ENCODE measurements at places on chromosomes 4 and X. TPM values are rescaled to one million over a fixed set of nuclear protein-coding genes. Genes with fewer than 3 reads are reported as not detected.

AFF1 gene
- 187 TPM for total RNA-seq

CENPVL3 gene
- not detected for total RNA-seq

RXFP1 gene
- total RNA-seq: 1.4 TPM

POLN gene
- 3.8 TPM for total RNA-seq

CT45A5 gene
- not detected for total RNA-seq

DNA sequence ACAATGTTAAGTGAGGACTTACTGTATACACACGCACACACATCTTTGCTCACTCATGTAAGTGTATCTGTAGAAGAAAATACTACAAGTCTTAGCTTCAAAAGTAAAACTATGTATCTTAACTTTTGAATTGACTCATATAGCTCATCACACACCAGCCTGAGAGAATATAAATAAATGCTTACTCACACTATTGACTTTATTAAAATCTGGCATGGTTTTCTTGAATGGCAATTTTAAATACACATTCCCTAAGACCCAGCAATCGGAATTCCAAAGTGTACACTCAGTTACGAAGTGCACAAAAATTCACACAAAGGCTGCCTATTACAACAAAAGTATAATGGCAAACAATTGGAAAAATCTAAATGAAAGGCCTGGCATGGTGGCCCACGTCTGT, 2.0 kb downstream of the ERCC6L start:
- no peaks in the 10 kb centered on the region for H3K27me3 ChIP-seq
- no peaks in the 10 kb centered on the region for H3K4me1 ChIP-seq
- H3K36me3 ChIP-seq: no peaks in the 10 kb centered on the region
- DNase-seq: no peak
- no peak overlapping the region for H3K27ac ChIP-seq

DNA sequence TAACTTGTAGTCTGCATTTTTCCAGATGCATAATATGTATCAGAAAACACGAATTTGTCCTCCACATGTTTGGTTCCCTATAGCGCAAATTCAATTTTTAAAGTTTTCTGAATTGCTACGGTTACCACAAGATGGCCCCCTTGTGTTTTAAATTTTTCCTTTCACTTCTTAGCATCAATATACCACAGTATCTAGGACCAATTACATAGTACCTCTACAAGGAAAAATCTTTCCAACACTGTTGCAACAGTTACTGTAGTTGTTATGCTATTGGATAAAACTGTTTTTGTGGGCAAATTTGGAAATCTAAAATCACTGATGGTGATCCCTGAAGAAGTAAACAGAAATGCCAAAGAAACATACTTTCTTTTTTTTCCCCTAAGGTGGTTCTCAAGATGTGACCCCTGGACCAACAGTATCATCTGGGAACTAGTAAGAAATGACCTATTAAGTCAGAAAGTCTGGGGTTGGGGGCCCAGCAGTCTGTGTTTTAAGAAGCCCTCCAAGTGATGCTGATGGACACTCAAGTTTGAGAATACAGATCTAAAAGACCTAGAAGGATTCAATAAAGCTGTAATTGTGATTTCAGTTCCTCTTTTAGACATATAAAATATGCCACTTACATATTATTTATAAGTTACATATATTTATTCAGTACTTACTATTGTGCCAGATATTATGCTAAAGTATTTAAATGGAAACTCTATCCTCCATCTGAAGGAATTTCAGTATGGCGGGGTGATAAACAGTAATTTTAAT, 3.1 kb downstream of the ZGRF1 start:
- no peak overlapping the region for H3K27ac ChIP-seq
- peaks cover 11% of the 10 kb centered on the region for H3K4me1 ChIP-seq
- H3K4me3 ChIP-seq: peak overlapping the region; percentile 8
- no peaks in the 10 kb centered on the region for H3K36me3 ChIP-seq
- H3K27me3 ChIP-seq: no peaks in the 10 kb centered on the region

GRCh38 chr4:32778025-32778424, 2057.9 kb downstream of the PCDH7 start:
- no peak overlapping the region for H3K4me3 ChIP-seq
- H3K36me3 ChIP-seq: no peaks in the 10 kb centered on the region
- H3K4me1 ChIP-seq: no peaks in the 10 kb centered on the region
- no peak for DNase-seq
- no peaks in the 10 kb centered on the region for H3K27me3 ChIP-seq

DNA sequence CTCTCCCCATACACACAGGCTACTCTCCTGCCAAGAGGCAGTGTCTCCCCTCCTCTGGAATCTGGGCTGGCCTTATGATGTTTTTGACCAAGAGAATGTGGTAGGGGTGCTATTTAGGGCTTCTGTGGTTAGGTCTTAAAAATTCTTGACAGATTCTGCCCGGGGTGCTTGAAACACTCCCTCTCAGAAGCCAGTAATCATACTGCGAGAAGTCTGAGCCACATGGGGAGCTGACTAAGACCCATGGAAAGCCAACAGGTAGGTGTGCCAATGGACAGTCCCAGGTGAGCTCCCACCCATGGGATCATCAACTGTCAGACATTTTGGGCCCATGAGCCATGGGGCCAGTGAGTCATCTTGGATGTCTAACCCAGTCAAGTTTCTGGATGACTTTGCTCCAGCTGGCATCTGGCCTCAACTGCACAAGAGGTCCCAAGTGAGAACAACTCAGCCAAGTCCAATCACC, 315.7 kb downstream of the FBXW7 start:
- no peak for DNase-seq
- H3K27me3 ChIP-seq: no peaks in the 10 kb centered on the region
- peaks cover 4% of the 10 kb centered on the region for H3K4me1 ChIP-seq
- H3K36me3 ChIP-seq: no peaks in the 10 kb centered on the region
- H3K27ac ChIP-seq: no peak overlapping the region
- no peak overlapping the region for H3K4me3 ChIP-seq

DNA sequence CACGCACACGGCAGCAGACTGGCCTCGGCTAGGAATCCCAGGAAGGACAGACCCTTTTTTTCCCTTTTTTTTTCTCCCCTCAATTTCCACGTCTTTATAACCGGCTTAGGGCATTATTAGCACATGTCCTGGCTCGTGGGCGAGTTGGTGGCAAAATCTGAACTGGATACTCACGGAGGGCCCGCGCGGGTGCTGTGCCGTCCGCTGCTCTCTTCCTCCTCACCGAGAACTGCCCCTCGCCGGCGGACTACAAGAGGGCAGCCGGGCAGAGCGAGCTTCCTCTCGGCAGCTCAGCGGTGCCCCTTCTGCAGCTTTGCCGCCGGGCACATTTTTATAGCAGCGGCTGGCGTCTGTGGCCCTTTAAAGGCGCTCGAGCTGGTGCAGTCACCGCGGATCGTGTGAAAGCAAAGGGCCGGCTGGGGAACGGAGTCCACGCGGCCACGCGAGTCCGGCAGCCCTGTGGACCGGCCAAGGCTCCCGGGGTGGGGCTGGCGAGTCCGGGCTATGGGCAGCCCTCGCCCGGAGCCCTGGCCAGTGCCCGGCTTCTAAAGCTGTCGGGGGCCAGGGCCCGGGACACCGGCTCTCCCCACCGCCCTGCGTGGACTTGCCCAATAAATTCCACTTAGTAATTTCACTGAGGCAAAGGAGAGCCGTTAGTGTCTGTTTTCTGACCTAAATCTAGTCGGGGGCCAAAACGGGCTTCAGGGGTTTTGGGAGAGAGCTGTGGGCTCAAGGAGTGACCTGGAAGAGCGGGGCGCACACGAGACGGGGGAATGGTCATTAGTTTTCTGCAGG, 1.3 kb upstream of the CITED1 start:
- H3K27ac ChIP-seq: no peak overlapping the region
- peak; percentile 89 for DNase-seq
- H3K36me3 ChIP-seq: no peaks in the 10 kb centered on the region
- H3K4me1 ChIP-seq: no peaks in the 10 kb centered on the region

DNA sequence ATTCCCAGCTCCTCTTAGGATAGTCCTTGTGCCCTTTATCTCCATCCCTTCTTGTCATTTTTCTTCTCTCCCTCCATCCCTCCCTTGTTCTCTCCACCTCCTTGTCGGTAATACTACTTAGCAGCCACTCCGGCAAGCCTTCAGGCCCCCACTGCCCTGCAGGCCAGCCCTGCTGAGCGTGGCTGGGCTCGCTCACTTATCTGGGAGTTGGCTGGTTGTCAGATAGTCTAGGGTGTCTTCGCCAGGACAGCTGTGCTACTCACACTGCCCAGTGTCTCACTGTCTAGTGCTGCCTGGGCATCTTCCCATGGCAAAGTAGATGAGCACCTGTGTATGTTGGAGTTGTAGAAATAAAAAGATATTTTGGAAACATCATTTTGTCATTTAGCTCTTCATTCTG, 75.0 kb downstream of the STK32B start:
- no peaks in the 10 kb centered on the region for H3K36me3 ChIP-seq
- no peak for DNase-seq
- H3K4me3 ChIP-seq: no peak overlapping the region
- no peaks in the 10 kb centered on the region for H3K4me1 ChIP-seq
- H3K27ac ChIP-seq: no peak overlapping the region

DNA sequence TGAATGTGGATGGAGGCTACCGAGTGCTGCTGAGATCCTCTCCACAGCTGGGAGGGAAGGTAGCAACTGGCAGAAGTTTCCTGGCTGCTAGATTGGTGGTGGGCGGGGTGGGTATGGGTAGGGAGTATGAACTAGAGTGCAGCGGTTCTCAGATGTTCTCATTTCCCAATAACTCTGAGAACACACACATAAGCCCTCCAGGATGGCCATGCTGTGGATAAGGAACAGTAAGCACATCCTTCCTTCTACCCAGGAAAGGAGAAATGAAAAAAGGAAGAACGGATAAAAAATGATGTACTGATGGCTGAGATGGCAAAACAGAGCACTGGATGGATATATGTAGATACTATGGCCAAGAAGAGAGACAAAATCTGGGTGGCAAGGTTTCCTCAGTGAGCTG, 116.0 kb downstream of the ZNF827 start:
- H3K27me3 ChIP-seq: no peaks in the 10 kb centered on the region
- no peak overlapping the region for H3K27ac ChIP-seq
- DNase-seq: no peak
- H3K4me1 ChIP-seq: peaks cover 6% of the 10 kb centered on the region
- H3K36me3 ChIP-seq: no peaks in the 10 kb centered on the region
- H3K4me3 ChIP-seq: no peak overlapping the region

- H3K4me3 ChIP-seq: no peak overlapping the region
- no peak for DNase-seq
- no peaks in the 10 kb centered on the region for H3K36me3 ChIP-seq
- H3K27ac ChIP-seq: no peak overlapping the region
Measured at GRCh38 chr4:173591760-173592159, 61.7 kb upstream of the HAND2 start.

DNA sequence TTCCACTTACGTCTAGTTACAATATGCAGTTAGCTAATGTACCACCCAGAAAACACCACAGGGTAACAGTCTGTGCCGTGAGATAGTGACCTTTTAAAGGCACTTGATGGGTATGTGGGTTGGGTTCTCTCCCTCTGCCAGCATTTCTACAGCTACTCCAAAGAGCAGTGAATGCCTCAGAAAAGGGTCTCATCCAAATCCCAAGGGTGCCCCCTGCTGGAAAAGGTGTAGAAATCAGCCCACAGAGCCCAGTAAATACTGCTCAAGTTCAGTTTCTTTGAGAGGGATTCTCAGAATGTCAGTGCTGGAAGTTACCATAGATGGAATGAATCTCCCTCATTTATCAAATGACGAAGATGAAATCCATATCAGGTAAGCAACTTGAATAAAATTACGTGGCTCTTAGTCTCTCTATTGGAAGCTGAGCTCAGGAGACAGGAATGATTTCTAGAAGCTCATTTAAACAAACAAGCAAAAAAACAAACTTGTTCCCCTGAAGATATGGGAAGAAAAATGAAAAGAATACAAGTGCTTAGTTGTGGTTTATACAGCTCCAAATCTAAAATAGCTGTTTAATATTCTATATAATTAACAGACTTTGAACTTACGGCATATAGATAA, 9.5 kb downstream of the RNF175 start:
- H3K4me1 ChIP-seq: no peaks in the 10 kb centered on the region
- H3K27me3 ChIP-seq: no peaks in the 10 kb centered on the region
- H3K27ac ChIP-seq: no peak overlapping the region
- DNase-seq: peak; percentile 87

Data from kidney (tissue), 22 donors.